Activated CD4-positive, alpha-beta T cell treated with anti-CD3 and anti-CD28 coated beads, Interleukin-2, amount 50 U/mL, for 24 hours (primary cell): ENCODE measurements at places on chromosomes 4 and X.

GRCh38 chr4:20127626-20128025, 124.1 kb upstream of the SLIT2 start:
- no peak for DNase-seq

GRCh38 chrX:130100180-130100579, 10.1 kb downstream of the ELF4 start:
- no peak for DNase-seq

- DNase-seq = no peak
Observed at GRCh38 chr4:47120783-47121182, 89.4 kb downstream of the GABRB1 start.

GRCh38 chrX:41720125-41720779, 3.7 kb upstream of the GPR82 start:
- no peak for DNase-seq

GRCh38 chr4:103719105-103719829, 518 bp downstream of the TACR3 start:
- DNase-seq = no peak

- no peak for DNase-seq
Observed at GRCh38 chr4:87227751-87228151, 7.3 kb upstream of the KLHL8 start.

DNA sequence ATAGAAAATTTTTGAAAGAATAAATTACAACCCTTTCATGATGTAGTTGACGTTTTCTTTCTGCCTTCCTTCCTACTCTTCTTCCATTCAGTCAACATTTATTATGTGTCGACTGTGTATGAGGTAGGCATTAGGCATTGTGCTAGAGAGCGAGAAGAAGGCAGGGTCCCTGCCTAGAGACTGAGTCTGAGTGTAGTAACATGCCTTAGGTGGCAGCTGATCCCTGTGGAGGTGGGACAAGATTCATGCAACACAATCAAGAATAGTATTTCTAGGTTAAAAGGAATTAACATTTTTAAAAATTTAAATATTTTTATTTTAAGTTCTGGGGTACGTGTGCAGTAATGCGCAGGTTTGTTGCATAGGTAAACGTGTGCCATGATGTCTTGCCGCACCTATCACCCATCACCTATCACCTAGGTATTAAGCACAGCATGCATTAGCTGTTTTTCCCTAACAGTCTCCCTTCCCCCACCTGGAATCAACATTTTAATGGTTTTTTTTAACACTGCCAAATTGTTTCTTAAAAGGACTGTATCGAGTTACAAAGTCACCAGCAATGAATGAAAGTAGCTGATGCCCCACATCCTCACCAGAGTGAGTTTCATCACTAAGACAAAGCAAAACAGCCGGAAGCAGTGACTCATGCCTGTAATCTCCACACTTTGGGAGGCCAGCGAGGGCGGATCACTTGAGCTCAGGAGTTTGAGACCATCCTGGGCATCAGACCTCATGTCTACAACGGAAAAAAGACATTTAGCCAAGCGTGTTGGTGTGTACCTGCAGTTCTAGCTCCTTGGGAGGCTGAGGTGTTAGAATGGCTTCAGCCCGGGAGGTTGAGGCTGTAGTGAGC, 84.0 kb downstream of the WWC2 start:
- no peak for DNase-seq

- no peak for DNase-seq
Observed at GRCh38 chr4:74413265-74413664, 31.7 kb upstream of the AREG start.

DNA sequence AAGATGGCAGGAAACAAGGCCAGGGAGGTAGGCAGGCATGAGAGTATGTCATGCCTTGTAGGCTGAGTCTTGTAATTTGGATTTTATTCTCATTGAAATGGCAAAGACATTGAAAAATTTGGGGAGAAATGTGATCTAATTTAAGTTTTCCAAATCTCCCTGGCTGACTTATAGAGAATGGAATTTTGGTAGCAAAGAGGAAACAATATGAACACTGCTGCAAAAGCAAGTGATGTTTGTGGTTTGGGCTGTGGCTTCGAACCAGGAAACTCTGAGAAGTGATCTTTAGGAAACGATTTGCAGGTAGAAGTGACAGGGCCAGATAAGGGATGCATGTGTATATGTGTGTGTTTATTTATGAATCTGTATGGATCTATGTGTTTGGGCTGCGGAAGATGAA, 35.6 kb downstream of the ARSJ start:
- no peak for DNase-seq

DNA sequence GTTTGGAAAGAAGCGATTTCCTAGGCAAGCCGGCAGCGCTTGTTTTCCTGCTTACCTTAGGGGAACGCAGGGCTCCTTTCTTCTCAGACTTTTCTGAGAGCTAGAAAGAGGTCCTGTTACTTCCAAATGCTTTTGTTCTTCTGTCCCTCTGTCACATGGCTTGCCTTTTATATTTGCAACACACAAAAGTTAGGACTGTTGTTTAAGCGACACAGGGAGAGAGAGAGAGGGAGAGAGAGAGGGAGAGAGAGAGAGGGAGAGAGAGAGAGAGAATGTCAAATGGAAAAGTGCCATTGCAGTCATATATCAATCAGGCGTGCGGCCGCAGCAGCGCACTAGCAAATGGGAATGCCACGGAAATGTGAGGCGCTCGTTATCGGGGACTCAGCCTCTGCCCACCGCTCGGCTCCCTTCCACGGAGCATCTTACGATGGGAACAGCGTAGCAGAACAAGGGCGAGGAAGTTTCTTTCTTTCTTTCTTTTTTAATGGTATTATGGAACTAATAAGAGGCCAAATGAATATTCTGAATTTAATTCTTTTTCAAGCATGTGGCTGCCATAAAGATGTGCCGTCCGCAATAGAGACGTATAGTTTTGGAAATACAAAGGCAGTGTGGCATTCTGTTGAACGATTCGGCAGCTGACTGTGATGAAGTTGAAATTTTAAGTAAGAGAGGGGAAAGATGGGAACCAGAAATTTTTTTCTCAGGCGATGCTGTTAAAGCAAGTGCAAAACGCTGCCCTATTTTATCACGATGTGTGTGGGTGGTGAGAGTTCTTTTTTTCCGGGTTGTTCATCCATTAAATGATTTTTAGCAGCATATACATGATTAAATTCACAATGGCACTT, at the start of gene NDP:
Gene NDP, minus strand, starts transcription at position 142 of the 851 bp plus-strand sequence. CDS start 14,745 bp downstream, outside the sequence.
- DNase-seq = no peak

DNA sequence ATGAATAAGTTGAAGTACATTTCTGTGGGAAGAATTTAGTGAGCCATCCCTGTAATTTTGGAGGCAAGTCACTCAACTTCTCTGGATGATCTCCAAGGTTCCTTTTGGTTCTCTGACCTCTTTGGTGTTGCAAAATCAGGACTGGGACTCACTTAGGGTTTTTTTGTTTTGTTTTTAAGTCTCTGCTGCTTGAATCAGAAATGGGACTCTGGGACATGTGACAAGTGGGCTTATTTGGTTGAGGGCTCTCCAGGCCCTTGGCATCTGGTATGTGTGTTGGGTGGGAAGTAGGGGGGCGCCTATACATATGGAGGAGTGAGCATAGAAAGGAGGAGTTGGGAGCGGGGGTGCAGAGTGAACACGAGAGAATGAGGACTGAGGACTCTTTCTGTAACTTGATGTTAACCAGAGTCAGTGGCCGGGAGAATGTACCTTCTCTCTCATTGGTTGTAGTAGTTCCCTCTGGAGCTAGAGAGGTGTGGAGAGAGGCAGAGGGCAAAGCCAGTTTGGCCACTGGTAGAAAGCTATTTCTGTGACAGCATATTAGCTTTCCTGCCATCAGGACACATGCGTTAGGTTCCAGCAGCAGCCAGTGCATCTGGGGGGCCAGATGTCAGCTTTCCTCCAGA, 1.9 kb downstream of the ARHGAP10 start:
- DNase-seq = no peak

DNA sequence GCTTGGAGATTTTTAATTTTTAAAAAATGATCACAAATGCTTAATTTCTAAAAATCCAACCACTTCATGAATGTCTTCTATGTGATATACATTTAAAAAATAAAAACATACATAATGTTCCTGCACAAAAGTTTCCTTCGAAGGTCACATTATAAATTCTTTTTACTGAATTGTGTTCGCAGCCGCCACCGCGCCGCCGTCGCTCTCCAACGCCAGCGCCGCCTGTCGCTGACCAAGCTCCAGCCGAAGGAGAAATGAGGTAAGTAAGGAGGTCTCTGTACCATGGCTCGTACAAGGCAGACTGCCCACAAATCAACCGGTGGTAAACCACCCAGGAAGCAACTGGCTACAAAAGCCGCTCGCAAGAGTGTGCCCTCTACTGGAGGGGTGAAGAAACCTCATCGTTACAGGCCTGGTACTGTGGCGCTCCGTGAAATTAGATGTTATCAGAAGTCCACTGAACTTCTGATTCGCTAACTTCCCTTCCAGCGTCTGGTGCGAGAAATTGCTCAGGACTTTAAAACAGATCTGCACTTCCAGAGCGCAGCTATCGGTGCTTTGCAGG, 48.8 kb upstream of the NEUROG2 start:
- no peak for DNase-seq

- no peak for DNase-seq
Observed at GRCh38 chr4:6777636-6778281, 4.8 kb upstream of the KIAA0232 start.

- no peak for DNase-seq
Observed at GRCh38 chr4:182800216-182800515, 117.0 kb downstream of the DCTD start.

DNA sequence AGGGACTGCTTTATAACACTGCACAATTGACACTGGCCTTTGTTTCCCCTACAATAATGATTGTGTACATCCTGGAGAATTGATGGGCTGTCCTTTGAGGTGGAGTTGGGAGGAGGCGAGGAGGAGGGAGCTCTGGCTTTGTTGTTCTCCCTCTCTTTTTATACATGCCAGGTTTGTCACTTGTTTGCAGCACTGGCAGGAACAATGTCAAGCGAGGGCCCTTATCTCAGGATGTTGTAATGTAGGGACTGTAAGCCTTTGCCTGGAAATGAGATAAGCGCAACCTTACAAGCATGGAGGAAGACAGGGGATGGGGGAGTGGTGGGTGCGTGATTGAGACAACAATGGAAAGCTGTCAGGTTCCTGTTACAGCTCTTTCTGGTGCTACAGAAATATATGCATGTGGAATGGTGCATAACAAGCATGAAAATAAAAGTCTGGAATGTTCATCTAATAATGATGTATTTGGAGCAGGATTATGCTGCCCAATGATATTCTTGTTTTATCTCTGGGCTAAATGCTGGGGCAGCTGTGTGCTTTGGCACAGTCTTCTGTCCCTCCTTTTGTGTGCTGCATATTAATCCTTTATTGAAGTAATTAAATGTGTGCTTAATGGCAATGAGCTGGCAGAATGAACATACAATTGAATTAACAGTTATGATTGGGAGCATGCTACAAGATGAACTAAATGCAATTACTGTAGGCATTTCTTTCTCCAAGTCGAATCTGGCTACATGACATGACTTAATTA, 294.4 kb downstream of the GPAT3 start:
- no peak for DNase-seq

GRCh38 chr4:118173956-118174725, 139.9 kb downstream of the NDST3 start:
- DNase-seq = no peak

GRCh38 chr4:17773135-17773698, 8.2 kb downstream of the FAM184B start:
- no peak for DNase-seq

DNA sequence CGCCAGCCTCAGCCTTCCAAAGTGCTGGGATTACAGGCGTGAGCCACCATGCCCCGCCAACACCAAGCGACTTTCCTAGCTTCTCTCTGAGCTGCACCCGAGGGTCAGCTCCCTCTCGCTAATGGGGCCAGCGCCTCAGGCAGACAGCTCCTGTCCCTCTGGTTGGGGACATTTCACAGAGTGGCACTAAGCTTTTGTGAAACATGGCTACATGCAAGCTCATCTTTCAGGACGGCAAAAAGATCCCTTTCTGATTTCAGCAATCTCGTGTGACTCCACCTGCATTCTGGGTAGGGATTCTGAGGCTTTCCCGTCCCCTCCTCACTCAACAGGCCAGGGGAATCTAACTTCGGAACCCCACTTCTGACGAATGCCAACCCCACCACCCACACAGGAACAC, 31.0 kb upstream of the C4orf50 start:
- DNase-seq = no peak

DNA sequence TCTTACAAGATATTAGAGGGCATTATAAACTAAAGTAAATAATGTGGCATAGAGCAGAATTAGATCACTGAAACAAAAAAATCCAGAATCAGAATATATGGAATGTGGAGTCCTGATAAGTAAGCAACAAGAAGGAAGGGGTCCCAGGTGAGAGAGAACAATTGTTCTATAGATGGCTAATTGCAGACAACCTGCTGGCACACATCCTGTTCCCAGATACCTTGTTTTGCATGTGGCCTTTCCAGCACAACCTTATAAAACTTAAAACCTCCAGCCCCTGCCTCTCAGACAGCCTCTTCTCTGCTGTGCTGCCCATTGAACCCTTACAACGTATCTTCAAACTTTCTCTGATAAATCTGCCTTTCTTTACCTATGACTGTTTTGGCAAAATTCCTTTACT, 4.7 kb upstream of the ZNF674 start:
- no peak for DNase-seq

GRCh38 chr4:31069151-31069550, 349.0 kb downstream of the PCDH7 start:
- no peak for DNase-seq

GRCh38 chr4:79385641-79386040, 22.4 kb downstream of the GK2 start:
- no peak for DNase-seq

- DNase-seq = no peak
Observed at GRCh38 chr4:188779581-188779980, 640.3 kb downstream of the TRIML1 start.

DNA sequence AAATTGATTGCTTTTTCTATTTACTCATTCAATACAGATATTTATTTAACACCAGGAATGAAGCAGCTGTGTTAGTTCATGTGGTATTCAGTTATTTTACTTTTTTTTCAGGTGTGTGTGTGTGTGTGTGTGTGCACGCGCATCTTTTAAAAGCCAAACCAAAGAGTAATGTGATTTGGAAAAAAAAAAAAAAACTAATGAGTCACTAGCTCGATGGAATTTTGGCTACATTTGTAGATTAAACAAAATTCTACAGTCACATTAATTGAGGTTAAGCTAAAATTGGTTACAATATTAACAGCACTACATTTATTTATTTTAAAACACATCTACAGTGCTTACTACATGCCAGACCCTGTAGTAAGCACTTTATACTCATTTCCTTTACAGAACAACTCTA, 66.8 kb downstream of the HHIP start:
- no peak for DNase-seq

DNA sequence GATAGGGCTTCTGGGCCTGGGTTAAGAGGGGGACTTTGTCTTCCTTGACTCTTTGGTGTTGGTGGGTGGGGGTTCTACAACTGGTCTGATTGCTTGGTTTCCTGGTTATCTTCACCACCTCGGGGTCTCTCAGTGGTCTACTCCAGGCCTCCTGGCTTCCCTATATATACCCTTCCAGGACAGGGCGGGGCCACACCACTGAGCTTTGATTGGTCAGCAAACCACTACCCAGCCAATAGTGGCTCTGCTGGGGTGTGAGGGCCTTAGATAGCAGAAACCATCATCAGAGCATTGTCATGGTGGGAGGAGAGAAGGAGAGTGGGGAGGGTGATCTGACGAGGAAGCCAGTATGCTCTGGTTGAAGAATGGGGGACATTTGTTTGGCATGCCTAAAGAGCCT, 14.4 kb upstream of the MAGEA1 start:
- no peak for DNase-seq

DNA sequence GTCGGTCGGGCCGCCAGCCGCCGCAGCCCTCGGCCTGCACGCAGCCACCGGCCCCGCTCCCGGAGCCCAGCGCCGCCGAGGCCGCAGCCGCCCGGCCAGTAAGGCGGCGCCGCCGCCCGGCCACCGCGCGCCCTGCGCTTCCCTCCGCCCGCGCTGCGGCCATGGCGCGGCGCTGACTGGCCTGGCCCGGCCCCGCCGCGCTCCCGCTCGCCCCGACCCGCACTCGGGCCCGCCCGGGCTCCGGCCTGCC, 213 bp downstream of the NFKB1 start:
- DNase-seq = no peak
